ENCODE measurements at places on chromosomes 16 and 17.

DNA sequence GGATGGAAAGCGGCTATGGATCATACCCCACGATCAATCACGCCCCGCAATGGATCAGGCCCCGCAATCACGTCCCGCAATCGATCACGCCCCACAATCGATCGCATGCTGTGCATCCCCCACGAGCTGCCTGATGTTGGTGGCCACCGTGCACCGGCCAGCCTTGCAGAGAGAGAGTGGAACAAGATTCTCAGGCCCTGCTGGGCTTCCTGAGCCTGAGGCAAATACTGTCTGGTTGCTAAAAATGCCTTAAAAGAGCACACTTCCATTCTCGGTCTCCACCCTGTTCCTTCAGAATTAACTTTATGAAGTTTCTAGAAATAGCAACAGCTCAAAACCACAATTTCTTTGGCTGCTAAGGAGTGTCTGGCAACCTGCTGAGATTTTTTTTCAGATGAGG lies 81.5 kb downstream of the VPS53 start:
- no peak overlapping the region for H3K27ac ChIP-seq
- no peak overlapping the region for H3K4me3 ChIP-seq
- H3K36me3 ChIP-seq = peaks cover 10% of the 10 kb centered on the region
- no peaks in the 10 kb centered on the region for H3K27me3 ChIP-seq
- DNase-seq = no peak
- no peaks in the 10 kb centered on the region for H3K4me1 ChIP-seq

DNA sequence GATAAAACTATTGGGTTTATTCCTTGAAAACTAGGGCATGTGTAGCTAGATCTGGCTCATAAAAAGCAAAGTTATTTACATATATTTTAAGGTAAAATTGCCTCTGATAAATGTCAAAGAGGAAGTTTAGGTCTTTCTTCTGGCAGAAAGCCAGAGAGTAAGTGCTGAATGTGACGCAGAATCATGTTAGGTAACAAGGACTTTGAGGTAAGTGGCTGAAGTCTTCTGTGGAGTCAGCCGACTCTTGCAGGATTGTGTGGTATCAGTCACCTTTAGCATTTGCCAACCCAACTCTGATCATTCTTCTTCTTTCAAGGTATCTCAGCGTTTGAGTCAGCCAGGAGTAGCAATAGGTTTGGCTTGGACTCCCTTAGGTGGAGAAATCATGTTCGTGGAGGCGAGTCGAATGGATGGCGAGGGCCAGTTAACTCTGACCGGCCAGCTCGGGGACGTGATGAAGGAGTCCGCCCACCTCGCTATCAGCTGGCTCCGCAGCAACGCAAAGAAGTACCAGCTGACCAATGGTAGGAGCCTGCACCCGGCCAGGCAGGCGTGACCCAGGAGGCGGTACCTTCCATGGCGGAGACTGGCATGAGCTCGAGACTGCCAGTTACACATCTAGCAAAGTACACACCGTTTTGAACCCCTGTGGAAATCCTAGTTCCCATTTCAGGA lies 37.9 kb downstream of the SIAH1 start:
- H3K27me3 ChIP-seq = no peaks in the 10 kb centered on the region
- H3K4me1 ChIP-seq = no peaks in the 10 kb centered on the region
- no peak overlapping the region for H3K27ac ChIP-seq
- H3K36me3 ChIP-seq = peaks cover 34% of the 10 kb centered on the region

DNA sequence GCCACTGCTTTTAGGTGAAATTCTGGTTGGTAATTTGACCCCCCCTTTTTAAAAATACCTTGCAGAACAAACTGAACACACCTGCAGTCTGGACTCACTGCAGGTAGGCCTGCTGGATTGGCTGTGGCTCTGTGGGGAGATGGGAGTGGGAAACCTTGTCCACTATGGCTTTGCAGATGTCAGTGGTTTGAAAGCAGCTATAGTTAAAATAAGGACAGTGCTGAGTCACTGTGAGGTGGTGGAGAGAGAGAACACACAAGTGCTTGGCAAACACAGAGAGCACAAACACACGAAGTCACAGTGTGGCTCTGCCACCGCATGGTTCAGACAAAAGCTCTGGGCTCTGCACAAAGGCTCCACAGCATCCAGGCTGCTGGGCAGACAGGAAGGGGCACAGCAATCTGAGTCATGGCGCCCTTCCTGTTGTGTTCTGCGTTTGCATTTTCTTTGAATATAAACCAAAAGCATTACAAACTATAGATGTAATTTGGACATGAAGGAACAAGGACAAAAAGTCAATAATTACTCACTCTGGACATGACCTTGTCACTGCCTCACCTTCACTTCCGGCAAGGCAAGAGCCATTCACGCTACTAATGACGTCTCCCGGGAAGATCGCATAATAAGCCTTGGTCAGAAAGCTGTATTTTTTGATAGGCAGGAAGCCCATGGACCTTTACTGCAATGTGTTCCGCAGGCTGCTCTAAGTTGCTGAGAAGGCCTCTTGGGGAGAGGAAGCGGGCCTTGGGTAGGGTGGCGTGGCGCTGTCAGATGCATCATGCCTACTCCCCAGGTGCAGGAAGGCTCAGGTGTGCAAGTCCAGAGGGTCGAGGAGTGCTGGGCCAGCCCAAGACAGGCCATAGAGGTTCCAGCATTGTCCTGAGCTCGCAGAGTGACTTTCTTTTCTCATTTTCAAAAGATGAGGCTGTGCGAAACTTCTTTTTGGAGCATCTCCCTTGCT lies 60.1 kb upstream of the MED9 start:
- H3K4me3 ChIP-seq = no peak overlapping the region
- H3K4me1 ChIP-seq = peaks cover 14% of the 10 kb centered on the region
- H3K36me3 ChIP-seq = no peaks in the 10 kb centered on the region
- H3K27ac ChIP-seq = peak overlapping the region; percentile 54

- H3K27ac ChIP-seq = no peak overlapping the region
- DNase-seq = no peak
- peaks cover 39% of the 10 kb centered on the region for H3K27me3 ChIP-seq
- no peaks in the 10 kb centered on the region for H3K4me1 ChIP-seq
- no peaks in the 10 kb centered on the region for H3K36me3 ChIP-seq
Observed at GRCh38 chr16:85173981-85174751, 61.9 kb upstream of the CIBAR2 start.

DNA sequence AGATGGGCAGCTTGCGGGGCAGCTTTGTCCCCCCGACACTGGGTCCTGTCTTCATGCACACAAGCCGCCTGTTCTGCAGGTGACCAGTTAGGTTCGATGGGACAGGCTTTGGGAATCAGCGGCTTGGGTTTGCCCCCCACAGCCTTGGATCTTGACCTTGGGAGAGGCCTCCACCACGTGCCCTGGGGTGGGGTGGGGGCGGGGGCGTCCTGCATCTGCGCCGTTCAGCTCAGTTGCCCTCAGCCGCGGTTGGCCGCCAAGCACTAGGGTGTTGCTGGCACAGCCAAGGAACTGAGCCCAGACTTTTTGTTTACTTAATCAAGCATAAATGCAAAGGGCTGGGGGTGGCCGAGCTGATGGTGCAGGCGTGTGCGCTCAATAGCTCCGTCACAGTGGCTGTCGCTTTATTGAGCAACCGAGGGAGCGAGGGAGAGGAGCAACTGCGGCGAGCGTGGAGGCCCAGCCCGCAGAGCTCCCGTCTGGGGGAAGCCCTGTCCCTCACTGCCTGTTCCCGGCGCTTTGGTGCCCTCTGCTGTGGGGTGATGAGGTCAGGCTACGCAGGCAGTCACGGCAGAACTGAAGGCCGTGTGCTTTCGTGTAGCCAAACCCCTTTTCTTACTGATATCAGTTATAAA lies 33.9 kb downstream of the JPH3 start:
- peaks cover 6% of the 10 kb centered on the region for H3K4me1 ChIP-seq
- H3K36me3 ChIP-seq = no peaks in the 10 kb centered on the region
- DNase-seq = peak; percentile 68
- peak overlapping the region; percentile 26 for H3K4me3 ChIP-seq
- peaks cover 11% of the 10 kb centered on the region for H3K27me3 ChIP-seq

DNA sequence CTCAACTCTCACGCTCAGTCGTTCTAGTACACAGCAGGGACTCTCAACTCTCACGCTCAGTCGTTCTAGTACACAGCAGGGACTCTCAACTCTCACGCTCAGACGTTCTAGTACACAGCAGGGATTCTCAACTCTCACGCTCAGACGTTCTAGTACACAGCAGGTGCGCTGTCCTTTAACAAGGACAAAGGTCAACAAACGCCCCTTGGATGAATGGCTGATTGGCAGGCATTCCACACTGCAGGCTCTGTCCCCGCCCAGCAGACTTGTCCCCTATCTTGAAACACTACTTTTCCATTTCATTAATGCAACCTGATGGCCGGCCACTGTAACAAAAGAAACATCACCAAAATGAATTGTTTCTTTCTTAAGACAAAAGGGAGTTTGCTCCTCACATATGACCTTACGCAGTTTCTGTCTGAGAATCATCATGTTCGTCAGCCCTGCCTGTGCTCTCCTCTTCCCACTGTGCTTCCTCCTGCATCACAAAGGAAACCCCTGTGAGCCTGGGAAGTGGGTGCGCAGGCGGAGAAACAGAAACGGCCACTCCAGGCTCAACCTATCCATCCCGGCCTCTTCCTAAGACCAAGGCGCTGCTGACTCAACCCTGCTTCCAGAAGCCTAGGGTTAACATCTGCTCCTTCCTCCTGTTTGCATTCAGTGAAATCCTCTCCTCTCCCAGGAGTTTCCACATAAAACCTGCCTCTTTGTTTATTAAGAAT lies 59.8 kb downstream of the ANKRD11 start:
- no peak overlapping the region for H3K4me3 ChIP-seq
- H3K27me3 ChIP-seq = no peaks in the 10 kb centered on the region
- peaks cover 20% of the 10 kb centered on the region for H3K36me3 ChIP-seq
- peaks cover 38% of the 10 kb centered on the region for H3K4me1 ChIP-seq
- no peak for DNase-seq
- no peak overlapping the region for H3K27ac ChIP-seq

DNA sequence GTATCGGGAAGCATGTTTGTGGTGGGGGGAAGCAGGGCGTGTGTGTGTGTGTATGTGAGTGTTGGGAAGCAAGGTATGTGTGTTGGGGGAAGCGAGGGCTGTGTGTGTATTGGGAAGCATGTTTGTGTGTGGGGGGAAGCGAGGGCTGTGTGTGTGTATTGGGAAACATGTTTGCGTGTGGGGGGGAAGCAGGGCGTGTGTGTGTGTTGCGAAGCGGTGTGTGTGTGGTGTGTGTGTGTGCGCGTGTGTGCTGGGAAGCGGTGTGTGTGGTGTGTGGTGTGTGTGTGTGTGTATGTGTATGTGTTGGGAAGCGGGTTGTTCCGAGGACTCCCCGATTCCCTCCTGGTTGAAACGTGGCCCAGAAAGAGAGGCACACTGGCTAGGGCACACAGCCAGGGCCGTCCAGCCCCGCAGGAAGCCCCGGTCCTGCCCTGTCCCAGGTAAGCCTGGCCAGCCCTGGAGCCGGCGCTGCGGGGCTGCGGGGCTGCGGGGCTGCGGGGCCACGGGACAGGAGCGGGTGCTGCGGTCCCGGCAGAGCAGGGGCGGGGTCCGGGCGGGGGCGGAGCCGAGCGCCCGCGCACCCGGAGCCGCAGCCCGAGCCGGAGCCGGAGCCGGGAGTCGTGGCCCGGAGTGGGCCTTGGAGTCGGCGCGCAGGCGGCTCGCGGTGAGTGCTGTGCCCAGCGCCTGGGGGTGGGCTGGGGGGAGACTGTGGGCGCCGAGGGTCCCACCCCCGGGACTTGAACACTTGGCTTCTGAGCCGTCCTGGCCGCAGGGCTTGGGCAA lies at the start of gene NOD2:
Gene NOD2 (plus strand): TSS at position 608 of the 783 bp plus-strand sequence. CDS start 5,890 bp downstream, outside the sequence.
- H3K4me1 ChIP-seq = peaks cover 47% of the 10 kb centered on the region
- peaks cover 4% of the 10 kb centered on the region for H3K27me3 ChIP-seq
- H3K27ac ChIP-seq = peak within 1 kb of the TSS; percentile 73

DNA sequence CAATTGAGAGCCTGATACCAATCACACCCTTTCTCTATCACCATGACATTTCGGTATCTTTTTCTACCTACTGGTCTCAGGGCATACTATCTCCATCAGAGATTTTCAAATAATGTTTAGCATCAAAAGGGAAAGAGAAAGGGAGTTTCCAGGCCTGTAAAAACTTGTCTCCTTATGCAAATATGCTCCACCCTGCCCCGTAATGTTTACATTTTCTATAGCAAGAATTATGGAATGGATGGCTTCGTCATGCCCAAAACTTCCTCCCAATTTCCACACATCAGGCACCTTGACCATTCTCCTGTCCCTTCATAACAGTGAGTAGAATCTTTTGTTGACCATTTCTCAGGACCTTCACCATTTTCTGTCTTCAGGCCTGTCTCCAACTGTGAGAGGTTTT lies 30.9 kb upstream of the HLF start:
- H3K4me1 ChIP-seq = peaks cover 18% of the 10 kb centered on the region
- no peak for DNase-seq
- no peak overlapping the region for H3K27ac ChIP-seq
- H3K27me3 ChIP-seq = peaks cover 26% of the 10 kb centered on the region
- H3K4me3 ChIP-seq = no peak overlapping the region

DNA sequence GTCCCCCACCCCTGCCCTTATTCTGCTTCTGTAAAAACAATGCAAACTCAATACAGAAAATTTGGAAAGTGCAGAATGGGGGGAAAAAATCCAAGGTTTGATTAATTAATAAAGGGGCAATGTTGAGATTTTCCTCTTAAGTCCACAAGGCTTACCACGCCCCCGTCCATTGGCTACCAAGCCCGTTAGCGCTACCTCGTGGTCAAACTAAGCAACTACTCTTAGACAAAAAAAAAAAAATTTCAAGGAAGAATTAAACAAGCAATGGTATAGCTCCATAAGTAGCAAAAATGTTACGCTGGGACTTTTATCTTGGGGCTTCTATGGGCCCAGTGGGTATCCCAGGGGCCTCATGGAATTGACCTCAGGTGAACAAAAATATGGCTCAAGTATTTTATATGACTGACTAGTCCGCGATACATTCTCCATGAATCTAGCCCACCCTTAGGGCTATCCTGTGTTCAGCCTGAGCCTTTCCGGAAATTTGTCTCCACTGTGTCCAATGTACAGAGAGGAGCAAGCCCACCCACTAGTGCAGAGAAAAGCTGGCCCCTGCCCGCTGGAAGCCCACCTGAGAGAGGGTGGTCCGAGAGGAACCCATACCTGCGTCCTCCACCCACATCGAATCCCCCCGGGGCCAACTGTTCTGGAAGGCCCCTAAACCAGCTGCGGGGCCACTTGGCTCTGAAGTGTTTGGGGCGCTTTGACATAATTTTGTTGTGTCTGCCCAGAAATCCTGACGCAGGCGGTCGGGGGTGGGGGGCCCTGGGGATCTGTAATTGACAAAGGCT lies 19.1 kb upstream of the TEX2 start:
- no peak overlapping the region for H3K27ac ChIP-seq
- DNase-seq = peak; percentile 14
- H3K4me1 ChIP-seq = peaks cover 9% of the 10 kb centered on the region
- H3K27me3 ChIP-seq = no peaks in the 10 kb centered on the region
- H3K36me3 ChIP-seq = no peaks in the 10 kb centered on the region
- no peak overlapping the region for H3K4me3 ChIP-seq

GRCh38 chr16:79897104-79897452 lies 296.5 kb upstream of the MAF start:
- H3K36me3 ChIP-seq = no peaks in the 10 kb centered on the region
- H3K27me3 ChIP-seq = no peaks in the 10 kb centered on the region
- H3K27ac ChIP-seq = no peak overlapping the region
- no peak overlapping the region for H3K4me3 ChIP-seq
- no peaks in the 10 kb centered on the region for H3K4me1 ChIP-seq

GRCh38 chr17:56894859-56895455 lies 18.9 kb downstream of the TRIM25 start:
- no peak overlapping the region for H3K27ac ChIP-seq
- H3K36me3 ChIP-seq = peaks cover 84% of the 10 kb centered on the region
- DNase-seq = no peak
- peaks cover 6% of the 10 kb centered on the region for H3K4me1 ChIP-seq

Measured in T-helper 2 cell treated with Interferon-gamma antibody and Interleukin-4, amounts not matched to agents 5 μg/mL and 100 μg/mL, for 36 hours (primary cell).